ENCODE measurements at places on chromosomes 11 and 22.

DNA sequence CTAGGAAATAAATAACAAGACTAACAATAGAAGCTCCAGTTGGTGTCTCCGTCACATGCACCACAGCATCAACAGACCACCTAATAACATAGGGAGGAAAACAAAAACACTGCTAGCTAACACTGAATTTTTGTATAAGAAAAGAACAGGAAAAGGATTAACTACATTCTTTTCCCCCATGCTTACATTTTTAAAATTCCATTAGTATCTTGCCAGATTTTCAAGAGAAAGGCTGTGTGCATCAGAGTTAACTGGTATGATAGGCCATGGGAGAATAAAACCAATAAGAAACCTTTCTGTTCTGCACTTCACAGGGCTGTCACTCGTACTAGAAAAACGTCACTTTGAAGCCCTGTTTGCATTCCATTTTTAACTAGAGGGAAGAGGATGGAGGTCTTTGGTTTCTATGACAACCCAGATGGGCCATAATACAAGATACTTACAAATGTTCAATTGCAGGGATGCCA is 79.0 kb downstream of the LARGE2 start:
- DNase-seq: no peak

DNA sequence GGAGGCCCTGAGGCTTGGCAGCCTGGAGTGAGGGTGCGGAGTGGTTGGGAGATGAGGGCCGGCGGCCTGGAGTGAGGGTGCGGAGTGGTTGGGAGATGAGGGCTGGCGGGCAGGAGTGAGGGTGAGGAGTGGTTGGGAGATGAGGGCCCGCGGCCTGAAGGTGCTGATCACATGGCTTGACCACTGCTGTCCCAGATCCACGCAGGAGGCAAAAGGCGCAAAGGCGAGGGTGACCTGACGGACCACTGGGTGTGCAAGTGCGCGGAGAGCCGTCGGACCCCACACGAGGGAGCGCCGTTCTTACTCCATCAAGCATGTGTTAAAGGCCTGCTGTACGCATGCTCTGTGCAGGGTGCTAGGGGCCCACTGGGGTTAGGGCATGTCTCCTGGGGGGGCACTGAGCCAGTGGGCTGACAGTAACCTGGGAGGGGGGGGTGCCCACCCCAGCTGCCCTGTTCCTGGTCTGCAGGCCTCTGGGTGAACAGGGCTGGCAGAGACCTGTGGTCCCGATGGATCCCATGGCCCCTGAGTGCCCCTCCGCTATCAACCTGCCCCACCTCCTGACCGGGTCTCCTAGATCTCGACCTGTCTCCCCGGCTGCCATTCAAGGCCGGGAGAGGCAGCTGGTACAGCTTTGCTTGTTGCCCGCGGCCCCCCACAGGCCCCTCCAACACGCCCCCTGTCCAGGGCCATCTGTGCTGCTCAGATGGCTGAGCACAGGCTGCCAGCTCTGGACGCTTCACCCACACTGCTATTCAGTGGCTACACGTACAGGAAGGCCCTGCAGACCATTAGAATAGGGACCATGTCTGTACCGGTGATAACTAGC is 21.1 kb downstream of the MRGPRD start:
- DNase-seq: no peak

GRCh38 chr22:48515571-48516200 is 1312.0 kb downstream of the BRD1 start:
- no peak for DNase-seq

GRCh38 chr11:120197977-120198376 is 12.9 kb upstream of the OAF start:
- no peak for DNase-seq

DNA sequence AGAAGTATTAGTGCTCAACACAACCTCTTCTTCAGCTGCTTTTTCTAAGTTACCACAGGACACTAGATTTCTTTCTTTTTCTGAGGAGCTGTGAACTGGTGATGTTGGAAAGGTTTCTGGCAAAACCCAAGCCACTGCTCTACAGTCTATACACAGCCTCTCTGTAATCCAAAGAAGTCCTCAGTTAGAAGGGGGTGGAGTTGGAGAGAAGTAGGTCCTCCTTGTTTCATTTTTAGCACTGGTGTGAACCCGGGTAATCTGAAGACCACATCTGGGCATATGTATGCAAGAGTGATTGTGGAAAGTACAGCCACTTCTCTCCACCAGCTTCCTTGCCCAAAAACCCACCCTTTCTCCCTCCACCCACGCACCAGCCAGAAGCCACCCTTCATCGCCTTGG is 1168.1 kb downstream of the LRRC4C start:
- DNase-seq: no peak

- DNase-seq: no peak
These were observed at the start of gene CABP7 for GRCh38 chr22:29719899-29720645. CABP7 (plus strand) TSS chr22:29720003; CDS start chr22:29720425, 422 bp downstream.

- DNase-seq: no peak
These were observed 7.5 kb upstream of the PPARA start for GRCh38 chr22:46142548-46143490.

- DNase-seq: no peak
These were observed 6.7 kb downstream of the ADAMTS8 start for GRCh38 chr11:130421697-130422096.

DNA sequence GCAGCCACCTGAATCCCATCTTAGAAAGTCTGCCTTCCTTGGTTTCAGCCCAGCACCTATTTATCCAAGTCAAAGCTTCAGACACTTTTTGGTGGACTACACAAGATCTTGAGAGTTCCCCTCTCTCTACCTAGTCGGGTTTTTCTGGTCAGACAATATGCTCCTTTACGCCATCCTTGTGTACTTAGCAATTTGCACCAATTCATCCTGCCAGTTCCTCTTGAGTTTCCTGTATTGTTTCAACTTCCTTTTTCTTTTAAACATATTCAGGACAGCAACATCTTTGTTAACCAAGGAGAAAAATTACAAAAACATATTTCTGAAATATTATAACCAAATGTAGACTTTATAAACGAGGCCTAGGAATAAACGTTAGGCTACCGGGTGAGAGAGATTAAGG is 368.2 kb upstream of the CADM1 start:
- no peak for DNase-seq

DNA sequence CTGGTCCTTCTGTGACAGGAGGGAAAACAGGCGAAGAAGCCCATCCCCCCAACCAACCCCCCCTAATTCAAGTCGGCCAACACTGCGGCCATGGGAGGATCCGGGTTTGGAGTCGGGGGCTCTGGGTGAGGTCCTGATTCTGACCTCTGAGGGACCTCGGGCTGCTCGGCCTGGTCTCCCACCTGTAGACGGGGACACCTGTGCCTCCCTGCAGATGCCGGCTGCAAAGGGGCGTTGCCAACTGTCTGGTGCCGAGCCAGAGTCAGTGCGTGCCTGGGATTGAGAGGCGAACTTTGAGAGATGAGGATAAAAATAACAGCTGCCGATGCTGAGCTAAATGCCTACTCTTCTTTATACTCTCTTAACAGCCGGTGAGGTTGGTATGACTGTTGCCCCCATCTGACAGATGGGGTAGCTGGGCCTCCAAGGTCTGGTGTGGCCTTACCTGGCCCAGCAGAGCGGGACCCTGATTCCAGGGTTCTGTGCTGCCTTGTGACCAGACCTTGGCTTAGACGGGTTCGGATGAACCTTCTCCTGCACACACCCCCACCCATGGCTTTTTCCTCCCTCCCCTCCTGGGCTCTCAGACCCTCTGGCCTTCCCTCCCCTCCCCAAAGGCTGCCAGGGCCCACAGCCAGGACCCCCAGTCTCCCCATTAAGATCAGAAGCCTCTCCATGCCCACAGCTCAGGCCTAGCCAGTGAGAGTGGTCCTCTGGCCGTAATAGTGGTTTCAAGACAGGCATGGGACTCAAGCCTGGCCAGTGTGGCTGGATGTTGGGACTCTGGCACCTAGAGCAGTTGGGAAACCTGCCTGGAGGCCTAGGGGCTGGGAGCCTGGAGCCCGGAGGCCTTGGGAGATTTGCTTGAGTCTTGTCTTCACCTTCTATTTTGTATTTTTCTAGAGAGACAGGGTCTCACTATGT is 41.7 kb downstream of the KCNJ4 start:
- DNase-seq: no peak

- no peak for DNase-seq
These were observed 38.5 kb upstream of the FJX1 start for GRCh38 chr11:35579557-35580396.

GRCh38 chr11:13963949-13964770 is 1.6 kb downstream of the SPON1 start:
- DNase-seq: no peak

DNA sequence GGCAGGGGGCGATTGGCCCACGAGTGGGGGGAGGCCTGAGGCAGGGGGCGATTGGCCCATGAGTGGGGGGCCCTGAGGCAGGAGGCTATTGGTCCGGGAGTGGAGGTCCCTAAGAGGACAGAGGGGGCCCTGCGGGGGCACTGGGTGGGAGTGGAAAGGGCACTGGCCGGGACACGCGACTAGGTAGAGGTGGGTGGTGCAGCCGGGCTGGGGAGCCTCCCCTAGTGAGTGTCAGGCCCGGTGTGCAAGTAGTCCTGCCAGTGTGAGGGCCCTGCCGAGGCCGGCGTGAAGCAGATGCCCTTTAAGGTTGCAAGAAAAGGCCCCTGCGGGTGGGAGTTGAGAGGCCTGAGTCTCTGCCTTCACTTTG is 909 bp upstream of the BRD1 start:
- DNase-seq: no peak

- DNase-seq: no peak
These were observed 534.8 kb downstream of the BRD1 start for GRCh38 chr22:49292909-49293308.

DNA sequence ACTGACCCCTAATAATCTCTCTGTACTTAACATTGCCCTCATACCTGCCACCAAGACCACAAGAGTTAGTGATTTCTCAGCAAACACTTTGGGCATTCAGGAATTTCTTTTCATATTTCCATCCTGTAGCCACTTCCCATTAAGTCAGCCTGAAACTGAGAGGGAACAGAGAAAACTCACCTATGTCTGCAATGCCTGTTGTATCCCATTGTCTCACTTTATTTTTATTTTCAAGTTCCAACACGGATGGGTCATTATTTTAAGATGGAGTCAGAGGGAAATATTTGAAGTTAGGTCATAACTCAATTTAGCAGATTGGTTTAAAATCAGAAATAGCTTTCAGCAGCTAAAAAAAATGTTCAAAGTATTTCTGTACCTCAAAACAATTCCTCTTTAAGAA is 937.8 kb upstream of the CHORDC1 start:
- no peak for DNase-seq

DNA sequence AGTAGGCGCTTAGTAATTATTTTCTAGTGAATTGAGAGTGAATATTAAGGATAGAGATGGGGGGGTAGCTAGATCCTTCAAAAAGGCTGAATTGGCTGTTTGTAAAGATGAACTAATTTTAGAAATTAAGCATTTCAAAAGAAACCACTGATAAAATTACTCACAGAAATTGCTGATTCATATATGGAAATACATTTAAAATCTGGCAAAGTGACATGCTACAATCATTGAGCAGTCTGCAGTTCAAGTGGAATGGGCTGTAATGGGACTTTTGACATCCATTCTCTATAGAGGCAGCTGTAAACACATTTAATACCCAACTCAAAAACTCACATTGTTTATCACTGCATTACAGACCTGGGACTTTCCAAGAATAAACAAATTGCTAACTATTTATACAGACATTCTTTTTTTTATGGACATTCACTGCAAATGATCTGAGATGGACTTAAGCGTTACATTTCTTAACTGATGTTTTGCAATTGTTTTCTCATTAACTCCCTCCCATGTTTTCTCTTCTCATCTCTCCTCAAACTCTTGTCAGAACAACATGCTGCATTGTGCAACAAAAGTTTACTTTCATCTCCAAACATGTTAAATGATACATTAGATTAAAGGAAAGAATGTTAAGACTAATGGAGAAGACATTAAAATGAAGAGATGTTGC is 42.1 kb upstream of the MMP7 start:
- no peak for DNase-seq

- no peak for DNase-seq
These were observed 3.4 kb upstream of the WBP2NL start for GRCh38 chr22:41995211-41995610.

- DNase-seq: no peak
These were observed 57.6 kb downstream of the KCNC1 start for GRCh38 chr11:17792161-17792560.

DNA sequence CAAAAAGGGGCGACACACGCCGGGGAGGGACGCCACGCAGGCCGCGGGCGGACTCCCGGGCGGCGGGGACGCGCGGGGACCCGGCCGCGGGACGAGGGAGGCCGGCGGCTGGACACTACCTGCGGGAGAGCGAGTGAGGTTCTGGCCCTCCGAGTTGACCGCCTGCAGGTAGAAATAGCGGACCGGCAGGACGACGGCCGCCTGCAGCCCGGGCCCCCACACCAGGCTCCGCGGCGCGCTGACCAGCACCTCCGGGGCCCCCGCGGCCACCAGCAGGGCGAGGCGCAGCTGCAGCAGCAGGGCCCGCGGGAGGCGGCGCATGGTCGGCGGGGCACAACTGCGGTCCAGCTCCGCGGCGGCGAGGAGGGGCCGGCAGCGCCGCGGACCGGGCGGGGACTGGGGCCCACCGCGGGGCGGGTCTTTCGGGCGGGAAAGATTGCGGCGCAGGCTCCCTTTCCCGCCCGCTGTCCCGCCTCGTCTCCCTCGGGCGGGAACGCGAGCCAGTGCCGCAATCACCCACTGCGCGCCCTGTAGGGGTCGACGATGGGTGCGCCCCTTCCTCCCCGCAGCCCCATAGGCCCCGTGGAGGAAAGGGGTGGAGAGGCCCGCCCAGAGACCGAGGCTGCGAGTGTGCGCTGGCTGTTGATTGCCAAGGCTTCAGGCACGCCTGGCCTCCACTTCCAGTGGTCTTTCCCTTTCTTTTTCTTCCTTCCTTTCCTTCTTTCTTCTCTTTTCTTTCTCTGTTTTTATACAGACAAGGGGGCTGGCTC is at the start of gene POGLUT3:
POGLUT3 (minus strand) TSS at position 339 of the 770 bp plus-strand sequence; CDS start at position 321, 18 bp downstream.
- DNase-seq: no peak

DNA sequence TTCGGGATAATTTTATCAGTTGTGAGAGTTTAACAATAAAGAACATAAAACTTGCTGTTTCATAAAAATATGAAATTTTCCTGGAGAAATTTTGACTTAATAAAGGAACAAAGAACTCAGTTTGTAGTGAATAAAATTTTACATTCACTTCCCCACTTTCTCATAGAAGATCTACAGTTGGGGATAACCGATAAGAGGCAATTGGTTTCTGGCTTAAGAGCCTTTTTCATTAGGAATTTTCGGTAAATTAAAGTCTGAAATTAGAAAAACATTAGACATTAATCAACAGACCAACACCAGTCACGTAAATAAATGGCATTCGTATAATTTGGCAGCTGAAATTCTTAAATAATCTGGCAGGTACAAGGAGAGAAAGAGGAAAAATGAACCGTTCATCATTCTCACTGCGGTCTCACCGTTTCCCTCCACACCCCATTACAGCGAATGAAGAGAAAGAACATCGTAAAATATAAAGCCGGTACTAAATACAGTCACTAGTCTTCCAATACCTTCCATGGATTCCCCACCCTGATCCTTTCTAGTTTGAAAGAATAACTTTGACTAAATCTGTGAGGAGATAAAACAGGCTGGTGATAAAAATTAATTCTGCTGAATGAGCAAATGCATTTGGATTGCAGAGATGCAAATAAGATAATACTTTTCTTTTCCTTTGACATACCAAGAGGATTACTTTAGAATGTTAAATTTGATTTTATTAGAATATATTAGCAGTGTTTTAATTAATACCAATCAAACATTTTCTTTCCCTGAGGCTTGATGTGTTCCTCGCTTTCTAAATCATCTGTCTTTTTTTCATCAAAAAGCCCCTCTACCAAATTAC is 19.5 kb downstream of the BLID start:
- DNase-seq: no peak

GRCh38 chr22:35894937-35895708 is 133.5 kb downstream of the RBFOX2 start:
- no peak for DNase-seq

- no peak for DNase-seq
These were observed 9.8 kb downstream of the TRAF6 start for GRCh38 chr11:36500315-36500721.
